ENCODE measurements at places on chromosomes 4 and X.

DNA sequence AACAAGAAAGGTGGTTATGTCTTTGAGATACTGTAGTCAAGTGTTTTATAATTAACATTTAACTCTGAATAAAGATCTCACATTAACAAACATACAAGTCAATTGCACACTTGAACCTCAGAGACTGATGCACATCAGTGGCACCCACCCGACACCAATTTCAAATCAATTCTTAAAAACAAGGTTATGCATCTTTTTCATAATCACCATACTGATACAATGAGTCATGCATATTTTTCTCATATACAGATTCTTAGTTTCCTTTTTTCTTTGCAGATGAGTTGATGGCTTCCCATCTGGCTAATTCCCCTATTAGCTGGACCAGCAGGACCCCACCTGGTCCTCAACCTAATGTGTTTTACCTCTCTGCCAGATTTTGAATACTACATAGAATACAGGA is 136.2 kb upstream of the RPL34 start:
- no peak for DNase-seq

GRCh38 chrX:78997870-78998558 is 52.8 kb downstream of the P2RY10 start:
- no peak for DNase-seq

DNA sequence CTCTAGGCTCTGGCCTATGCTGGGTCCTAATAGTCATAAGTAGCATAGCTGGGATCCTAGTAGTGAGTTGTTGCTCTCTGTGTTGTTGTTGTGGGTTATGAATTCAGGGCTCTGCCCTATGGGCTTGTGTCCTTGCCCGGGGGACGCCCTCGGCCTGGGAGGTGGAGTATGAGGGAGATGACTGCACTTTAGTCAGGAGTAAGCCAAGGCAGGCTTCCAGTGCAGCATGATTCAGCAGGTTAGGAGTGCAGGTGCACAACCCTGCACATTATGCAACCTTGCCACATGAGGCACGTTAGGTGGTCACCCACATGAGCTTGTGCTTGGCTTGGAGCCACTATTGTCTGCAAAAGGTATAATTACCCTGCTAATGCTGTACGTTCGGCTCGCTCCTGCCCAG is 58.4 kb upstream of the CCDC149 start:
- DNase-seq = no peak

- no peak for DNase-seq
Measured at GRCh38 chr4:46818604-46819003, 90.4 kb downstream of the COX7B2 start.

DNA sequence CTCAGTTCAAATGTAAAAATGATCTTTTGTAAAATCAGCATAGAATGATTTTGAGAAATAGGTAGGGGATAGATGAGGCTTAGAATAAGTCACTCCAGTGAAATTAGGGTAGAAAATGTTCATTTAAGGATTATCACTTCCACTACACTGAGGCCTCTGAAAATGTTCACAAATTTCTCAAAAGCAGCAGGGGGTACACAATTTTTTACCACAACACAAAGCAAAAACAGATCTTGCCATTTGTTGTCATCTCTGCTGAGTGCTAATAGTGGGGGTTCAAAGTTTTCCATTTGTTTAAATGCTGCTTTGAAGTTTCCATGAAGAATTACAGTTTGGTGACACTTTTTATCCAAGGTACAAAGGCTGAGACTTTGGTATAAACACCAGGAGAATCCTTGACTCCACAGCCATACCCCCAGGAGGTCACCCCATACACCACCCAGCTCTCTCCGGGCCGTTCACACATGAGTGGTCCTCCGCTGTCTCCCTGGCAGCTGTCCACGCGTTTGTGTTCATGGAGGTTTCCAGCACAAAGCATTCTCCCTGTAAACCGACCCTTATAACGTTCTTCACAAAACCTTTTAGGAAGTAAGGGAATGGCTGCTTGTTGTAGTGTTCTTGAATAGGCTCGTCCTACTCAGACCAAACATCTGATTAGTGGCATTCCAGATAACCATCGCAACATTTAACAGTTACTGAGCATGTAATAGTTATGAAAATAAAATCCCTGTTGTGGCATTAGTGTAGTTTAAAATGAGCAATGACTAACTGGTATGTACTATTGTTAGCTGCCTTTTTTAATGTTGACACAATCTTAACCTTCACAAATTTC is 71.0 kb downstream of the PRSS12 start:
- peak; percentile 77 for DNase-seq

- DNase-seq = no peak
Measured at GRCh38 chr4:185227131-185227551, 17.7 kb downstream of the SNX25 start.

- no peak for DNase-seq
Measured at GRCh38 chrX:9372866-9373265, 92.0 kb upstream of the TBL1X start.

DNA sequence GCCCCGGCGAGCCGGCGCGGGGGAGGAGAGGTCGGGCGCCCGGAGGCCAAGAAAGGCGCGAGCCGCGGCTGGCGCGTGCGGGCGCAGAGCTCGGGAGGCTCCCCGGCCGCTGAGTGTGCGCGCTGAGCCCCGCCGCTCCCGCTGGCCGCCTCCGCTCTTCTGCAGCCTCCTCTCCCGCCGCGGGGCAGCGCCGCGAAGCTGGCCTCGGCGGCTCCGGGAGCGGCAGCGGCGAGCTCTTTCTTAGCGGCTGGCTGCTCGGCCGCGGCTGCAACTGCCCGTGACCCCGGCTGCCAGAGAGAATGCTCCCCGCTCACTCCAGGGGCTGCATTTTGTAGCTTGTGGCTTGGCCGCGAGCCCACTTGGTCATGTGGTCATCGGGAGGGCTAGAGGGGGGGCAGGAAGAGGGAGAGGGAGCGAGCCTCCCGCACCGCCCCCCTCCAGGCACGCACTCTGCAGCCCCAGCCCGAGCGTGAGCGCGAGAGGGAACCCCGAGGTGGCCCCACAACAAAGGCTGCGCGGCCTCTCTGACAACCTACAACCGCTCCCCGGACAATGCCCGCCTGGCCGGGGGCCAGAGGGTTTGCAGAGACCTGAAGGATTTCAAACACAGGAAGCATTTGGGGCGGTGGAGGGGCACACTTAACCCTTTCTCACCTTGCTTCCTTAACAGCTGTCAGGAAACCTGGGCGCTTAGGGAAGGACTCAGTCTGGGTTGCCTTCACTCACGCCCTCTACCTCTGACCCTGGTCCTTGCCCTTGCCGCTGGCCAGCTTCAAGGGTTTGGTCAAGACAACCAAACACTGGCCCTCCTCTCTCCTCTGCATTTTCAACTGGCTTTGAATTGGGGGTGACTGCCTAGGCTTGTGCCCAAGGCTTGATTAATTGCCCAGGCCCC is at the start of gene APLN:
APLN (minus strand) TSS at position 305 of the 895 bp plus-strand sequence. CDS start 326 bp downstream, outside the sequence.
- no peak for DNase-seq

- no peak for DNase-seq
Measured at GRCh38 chr4:39609454-39609931, 29.2 kb downstream of the SMIM14 start.

DNA sequence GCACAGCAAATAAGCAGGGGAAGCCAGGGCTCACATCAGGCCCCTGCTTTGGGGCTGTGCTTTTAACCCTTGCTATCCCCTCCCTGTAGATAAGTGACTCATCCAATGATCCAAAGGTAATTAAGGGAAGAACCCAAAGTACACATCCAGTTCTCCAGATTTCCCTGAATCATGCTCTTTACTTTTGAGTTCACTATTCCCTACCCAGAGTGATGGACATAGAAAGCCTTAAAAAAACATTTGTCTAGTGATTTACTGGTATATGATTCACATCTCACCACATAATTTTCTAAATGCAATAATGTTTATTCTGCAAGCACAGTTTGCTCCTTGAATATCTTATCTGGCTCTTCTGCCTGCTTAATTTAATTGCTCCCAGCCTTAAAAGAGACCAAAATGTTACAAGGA is 136.2 kb downstream of the PPP3CA start:
- peak; percentile 62 for DNase-seq

DNA sequence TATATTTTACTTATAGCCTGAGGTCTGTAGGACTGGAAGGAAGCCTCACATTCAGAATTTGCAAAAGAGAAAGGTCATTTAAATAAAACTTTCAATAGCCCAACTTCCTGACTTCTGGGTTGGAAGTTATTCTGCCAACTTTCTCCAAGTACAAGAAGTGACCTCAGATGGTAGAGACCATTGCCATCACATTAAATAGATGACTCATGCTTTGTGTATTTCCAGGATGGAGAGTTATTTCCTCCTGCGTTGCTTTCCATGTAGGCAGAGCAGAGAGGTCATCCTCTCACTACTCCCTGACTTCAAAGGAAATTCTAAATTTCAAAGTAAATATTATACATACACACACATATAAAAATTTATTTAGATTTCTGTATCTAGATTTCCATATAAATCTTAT is 73.0 kb upstream of the NR3C2 start:
- DNase-seq = no peak

DNA sequence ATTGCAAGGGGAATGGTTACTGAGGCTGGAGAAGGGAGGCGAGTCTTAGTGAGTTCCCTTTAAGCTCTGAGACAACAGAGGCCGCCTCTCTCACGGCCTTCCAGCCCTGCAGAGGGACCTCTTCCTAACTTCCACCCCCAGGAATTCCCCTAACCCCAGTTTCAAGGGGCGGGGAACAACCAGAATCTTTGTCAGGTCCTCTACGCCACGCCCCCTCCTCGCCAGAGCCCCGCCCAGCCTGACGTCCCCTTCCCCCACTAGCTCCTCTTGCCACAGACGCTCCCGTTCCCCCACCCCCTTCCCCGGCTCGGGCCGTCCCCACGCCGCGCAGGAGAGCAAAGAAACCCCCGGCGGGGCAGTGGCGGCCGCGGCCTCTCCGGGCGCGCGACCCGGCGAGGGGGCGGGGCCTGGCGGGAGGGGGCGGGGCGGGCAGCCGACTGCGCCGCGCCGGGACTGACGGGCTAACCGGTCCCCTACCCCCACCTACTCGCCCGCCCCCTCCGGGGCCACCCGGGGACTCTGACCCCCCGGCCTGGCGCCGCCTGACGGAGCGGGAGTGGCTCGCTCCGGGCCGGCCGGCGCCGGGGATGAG is 12.3 kb upstream of the TMEM156 start:
- DNase-seq = peak; percentile 69

DNA sequence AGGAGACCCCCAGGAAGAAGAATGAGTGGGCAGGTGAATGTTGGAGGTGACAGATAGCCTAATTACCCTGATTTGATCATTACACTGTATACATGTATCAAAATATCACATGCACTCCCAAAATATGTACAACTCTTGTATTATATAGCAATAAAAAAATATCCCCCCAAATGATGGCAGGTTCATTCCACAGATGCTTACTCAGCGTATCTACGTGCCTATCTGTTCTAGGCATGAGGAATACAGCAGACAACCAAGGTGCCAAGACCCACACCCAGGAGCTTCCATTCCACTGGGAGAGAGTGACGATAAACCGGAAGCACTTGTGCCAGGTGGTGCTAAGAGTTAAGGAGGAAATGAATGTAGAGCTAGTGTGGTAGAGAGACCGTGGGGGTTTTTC is 42.4 kb downstream of the ADRA2C start:
- no peak for DNase-seq

- no peak for DNase-seq
Measured at GRCh38 chrX:66110112-66110511, 53.9 kb upstream of the HEPH start.

GRCh38 chrX:55579115-55579514 is 44.1 kb upstream of the FOXR2 start:
- no peak for DNase-seq

GRCh38 chrX:108117988-108118387 is 26.4 kb downstream of the ATG4A start:
- DNase-seq = no peak

- DNase-seq = no peak
Measured at GRCh38 chr4:5712931-5713330, 1.9 kb downstream of the EVC start.

DNA sequence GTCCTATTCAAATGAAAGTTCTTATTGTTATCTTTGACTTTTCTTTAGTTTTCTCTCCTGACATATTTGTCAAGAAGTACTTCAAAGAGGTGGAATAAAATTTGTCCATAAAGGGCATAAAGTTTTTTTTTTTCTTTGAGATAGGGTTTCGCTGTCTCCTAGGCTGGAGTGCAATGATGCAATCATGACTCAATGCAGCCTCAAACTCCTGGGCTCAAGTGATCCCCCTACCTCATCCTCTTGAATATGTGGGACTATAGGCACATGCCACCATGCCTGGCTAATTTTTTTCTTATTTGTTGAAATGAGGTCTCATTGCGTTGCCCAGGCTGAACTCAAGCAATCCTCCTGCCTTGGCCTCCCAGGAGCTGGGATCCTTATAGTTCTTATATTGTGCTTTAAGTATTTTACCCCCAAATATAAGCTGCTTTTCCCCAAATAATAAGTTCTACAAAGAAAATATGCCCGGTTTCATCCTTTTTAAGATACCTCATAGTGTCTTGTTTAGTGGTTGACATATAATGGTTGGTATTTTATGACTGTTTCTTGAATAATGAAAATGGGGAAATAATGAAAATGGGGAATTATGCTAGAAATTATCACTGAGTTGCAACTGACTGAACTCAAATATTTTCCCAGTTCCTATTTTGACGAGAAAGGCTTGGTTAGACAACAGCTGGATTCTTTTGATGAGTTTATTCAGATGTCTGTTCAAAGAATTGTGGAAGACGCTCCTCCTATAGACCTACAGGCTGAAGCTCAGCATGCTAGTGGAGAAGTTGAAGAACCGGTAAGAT is 11.6 kb downstream of the POLR2B start:
- DNase-seq = no peak

Measured in HFFc6 (cell line).